Stimulated activated CD4-positive, alpha-beta T cell treated with anti-CD3 and anti-CD28 coated beads, Interleukin-1b, Interleukin-23, amount 100 ng/mL, for 4 hours (primary cell): ENCODE measurements at places on chromosomes 2 and 18.

GRCh38 chr2:179036353-179036905 lies 13.5 kb downstream of the CCDC141 start:
- no peak for DNase-seq

- DNase-seq, result no peak
Measured at GRCh38 chr2:31065356-31065755, 72.9 kb downstream of the GALNT14 start.

GRCh38 chr2:7437716-7438632 lies 520.8 kb downstream of the RNF144A start:
- DNase-seq, result no peak

DNA sequence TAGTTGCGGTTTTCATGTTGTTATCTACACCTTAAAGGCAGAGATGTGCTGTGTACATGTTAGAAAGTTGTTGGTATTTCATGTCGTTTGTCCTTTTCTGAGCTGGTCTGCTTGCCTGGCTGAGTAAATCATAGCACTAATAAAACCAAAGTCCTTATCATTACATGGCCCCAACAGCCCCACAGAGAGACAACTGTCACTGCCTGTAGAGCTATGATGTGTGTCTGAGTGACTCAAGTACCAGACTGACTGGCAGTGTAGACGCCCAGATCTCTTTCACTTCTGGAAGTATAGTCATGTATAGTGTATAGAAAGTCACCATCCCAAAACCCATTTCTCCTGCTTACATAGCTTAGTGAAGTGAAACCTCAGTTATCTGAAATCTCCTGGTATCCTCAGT lies 4.3 kb downstream of the SOCS6 start:
- DNase-seq, result no peak

DNA sequence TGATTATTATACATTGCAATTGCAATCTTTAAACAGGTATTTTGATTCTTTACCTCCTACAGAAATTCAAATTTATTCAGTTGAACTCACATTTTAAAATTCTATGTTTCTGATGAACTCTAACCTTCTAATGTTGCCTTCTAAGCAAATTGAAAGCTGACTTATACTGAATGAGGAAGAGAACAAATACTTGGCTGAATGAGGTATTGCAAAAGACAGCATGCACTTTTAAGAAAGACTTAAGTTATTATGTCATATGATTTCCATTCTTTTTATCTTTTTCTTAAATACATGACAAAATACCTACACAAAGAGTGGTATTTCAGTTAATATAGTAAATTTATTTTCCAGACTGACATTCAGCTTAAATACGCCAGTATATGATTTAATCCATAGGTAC lies 64.7 kb downstream of the FAM228A start:
- no peak for DNase-seq

- no peak for DNase-seq
Measured at GRCh38 chr2:148865512-148865911, 9.5 kb upstream of the KIF5C start.

GRCh38 chr2:108575132-108575966 lies 41.1 kb downstream of the LIMS1 start:
- no peak for DNase-seq

DNA sequence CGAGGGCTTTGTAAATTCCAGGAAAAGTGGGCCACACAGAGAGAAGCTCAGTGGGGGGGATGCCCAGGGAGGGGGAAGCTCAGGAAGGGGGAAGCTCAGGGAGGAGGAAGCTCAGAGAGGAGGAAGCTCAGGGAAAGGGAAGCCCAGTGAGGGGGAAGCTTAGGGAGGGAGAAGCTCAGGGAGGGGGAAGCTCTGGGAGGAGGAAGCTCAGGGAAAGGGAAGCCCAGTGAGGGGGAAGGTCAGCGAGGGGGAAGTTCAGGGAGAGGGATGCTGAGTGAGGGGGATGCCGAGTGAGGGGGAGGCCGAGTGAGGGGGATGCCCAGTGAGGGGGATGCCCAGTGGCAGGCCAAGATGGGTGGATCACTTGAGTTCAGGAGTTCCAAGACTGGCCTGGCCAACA lies 821 bp upstream of the CHRNG start:
- no peak for DNase-seq

DNA sequence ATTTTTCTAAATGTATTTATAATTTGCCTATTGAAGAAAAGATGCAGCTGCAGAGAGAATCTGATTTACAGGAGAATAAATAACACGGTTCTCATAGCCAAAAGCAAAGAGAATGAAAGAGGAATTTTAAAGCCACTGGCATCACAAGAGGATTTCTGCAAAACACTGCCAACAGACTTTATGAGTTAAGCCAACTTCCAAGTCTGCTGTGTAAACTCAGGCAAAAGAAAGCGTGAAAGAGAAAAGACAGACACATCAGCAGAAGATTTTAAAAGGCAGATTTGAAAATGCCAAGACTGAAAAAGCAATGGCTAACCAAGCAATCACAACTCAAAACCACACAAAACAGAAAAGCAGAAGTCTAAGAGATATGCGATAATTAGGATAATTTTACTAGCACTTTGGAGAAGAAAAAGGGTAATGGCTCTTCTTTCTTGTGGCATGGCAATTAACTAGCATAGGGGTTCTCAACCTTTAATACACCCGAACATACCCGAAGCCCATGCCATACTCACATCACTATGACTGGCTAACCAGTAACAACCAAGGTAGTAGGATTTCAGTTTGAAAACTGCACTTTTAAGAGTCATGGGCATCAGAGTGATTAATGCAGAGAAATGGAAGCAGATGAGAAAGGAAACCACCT lies 4.9 kb downstream of the DARS1 start:
- no peak for DNase-seq

DNA sequence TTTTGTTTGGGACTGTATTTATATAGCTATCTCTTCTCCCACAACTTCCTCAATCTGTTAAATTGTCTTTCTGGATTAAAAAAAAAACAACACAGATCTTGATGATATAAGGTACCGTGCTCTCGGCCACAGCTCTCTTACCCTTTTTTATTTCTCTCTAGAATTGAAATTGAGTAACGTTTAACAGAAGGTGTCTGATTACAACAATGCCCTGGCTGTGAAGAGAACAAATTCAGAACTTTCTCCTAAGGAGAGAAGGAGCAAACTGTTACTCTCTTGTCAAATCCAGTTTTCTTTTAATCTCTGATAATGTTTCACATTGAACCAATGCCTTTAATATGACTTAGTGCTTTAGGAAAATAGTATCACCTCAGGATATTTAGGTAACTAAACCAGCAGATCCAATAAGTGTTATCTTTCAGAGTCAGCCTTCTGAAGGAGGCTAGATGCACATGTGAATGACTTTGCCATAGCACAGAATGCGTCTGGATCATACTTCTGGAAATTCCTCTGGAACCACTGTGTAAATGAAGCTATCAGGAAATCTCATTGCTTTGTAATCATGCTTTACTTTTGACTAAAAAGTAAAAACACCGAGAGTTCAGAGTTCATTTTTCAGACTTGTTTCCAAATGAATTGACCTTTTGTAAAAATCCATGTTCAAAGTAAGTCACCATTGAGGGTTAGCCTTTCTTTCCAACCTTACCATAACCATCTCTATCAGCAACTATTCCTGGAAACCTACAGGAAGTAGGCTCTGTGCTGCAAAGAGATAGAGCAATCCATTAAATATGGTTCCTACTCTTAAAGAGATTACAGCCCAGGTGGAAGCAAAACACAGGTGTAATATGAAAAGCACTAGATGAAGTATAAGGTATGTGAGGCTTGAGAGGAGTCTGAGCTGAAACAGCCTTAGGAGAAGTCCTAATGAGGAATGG lies 147.0 kb upstream of the OSR1 start:
- DNase-seq, result no peak

- DNase-seq, result no peak
Measured at GRCh38 chr2:150581717-150582472, 94.4 kb upstream of the RND3 start.

DNA sequence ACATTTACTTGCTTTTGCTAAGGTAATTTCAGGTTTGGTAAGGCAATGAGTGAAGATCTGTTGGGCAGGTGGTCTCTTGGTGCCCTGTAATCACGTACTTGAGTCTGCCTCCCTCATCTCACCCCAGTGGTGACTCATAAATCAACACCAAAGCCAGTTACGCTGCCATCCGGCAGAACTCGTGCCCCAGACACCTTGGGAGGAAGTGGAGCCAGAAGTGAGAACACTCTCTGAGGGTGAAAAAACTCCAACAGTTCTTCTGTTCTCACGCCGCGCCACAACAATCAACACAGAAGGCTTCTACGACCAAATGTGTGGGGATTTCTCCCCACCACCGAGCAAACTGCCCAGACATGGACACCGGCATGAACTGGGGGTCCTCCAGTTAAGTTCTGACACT lies 206.2 kb downstream of the ARL4C start:
- peak; percentile 39 for DNase-seq

DNA sequence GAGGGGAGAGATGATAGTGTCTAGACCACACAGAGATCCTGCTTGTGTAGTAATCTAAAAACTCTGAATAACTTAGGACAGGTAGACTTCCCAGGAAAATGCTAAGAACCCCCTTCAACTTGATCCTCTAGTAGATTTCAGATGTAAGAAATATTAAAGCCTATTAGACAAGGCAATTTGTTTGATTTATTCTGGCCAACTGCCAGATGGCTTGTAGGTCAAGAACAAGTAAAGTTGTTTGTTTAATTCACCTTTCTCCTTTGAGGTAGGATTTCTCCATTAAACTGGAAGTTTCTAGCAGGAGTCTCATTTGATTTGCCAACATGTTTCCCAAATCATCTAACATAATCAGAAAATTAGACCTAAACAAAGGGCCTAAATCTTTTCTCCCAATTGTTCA lies 48.6 kb downstream of the SH3RF3 start:
- no peak for DNase-seq

DNA sequence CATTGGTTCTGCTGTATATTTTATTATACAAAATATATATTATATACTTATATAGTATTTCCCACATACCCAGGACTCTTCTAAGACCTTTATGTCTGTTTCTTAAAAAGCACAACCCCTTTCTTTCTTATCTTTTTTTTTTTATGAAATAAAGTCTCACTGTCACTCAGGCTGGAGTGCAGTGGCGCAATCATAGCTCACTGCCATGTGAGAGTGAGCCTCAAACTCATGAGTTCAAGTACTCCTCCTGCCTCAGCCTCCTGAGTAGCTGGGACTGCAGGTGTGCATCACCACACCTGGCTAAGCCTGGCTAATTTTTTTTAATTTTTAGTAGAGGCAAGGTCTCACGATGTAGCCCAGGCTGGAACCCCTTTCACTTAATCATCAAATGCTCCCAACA lies 72.3 kb downstream of the CLHC1 start:
- DNase-seq, result no peak

GRCh38 chr2:222280795-222281194 lies 18.0 kb downstream of the PAX3 start:
- no peak for DNase-seq

GRCh38 chr2:5877360-5877759 lies 185.2 kb downstream of the SOX11 start:
- no peak for DNase-seq

DNA sequence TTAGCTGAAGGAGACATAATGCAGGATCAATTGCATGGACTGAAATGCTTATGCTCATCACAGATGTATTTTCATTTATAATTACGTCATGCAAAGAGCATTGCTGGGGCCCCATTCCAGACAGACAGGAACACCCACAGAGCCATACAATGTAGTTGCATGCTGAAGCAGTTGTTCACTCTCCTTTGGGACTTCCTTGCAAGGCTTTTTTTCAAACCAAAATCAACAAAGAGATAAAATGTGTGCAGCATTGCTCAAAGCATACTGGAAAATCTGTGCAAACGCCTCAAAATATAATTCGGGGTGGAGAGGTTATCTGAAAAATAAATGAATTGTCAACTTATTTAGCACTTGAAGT lies 463.2 kb downstream of the CDH2 start:
- DNase-seq, result no peak

- DNase-seq, result no peak
Measured at GRCh38 chr2:216083464-216084281, 2.0 kb downstream of the TMEM169 start.

- DNase-seq, result no peak
Measured at GRCh38 chr2:70580352-70580751, 26.7 kb upstream of the TGFA start.

GRCh38 chr2:109124982-109125592 lies 3.9 kb upstream of the SH3RF3 start:
- DNase-seq, result no peak

- no peak for DNase-seq
Measured at GRCh38 chr2:227443889-227444568, 27.9 kb upstream of the AGFG1 start.

DNA sequence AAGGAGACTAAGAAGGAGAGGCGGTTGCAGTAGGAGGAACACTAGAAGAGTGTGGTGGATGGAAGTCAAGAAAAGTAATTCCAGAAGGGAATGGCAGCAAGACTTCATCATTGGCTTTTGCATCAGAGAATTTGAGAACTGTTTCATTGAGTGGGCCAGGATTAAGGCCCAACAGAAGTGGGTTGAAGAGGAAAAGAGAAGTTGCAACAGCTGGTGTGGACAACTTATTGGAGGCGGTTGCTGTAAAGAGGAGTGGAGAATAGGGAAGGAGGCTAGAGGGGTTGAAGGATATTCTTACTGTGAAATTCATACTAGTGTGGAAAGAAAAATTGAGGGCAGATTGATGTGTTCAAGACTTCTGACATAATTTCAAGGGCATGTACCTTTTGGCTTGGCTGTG lies 168.7 kb upstream of the FN1 start:
- DNase-seq, result no peak

DNA sequence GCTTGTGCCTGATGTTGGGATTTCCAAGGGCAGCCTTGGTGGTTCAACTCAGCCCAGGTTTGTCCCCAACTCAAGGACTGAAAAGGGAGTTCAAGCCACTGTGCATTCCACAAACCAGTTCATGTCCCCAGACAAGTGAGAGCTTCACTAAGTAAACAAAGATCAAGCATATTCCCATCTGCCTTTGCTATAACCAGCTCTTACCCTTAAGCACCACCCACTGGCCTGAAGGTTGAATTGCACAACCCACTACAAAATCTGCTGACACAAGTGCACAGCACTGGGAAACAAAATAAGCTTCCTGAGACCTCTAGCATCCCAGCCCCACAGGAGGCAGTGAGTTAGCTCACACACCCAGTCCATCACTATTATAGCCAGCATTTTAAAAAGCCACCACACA lies 516.7 kb downstream of the NR4A2 start:
- DNase-seq, result no peak

DNA sequence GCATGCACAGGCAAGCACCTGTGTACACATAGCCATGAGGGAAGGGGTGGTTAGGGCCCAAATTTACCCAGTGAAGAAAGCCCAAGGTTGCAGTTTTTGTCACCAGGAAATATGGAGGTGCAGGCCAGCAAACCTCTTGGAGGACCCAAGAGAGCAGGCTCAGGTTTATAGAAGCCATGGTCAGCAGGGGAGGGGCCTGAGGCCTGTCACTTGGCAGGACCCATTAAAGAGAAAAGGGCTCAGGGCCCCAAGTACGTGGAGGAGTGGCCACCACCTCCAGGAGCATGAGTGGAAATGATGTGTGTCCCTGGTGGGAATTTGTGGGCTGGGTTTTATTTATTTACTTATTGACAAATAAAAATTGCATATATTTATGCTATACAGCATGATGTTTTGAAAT lies 192.9 kb downstream of the HAUS1 start:
- DNase-seq, result no peak
